ENCODE measurements at places on chromosomes 13 and 19.

DNA sequence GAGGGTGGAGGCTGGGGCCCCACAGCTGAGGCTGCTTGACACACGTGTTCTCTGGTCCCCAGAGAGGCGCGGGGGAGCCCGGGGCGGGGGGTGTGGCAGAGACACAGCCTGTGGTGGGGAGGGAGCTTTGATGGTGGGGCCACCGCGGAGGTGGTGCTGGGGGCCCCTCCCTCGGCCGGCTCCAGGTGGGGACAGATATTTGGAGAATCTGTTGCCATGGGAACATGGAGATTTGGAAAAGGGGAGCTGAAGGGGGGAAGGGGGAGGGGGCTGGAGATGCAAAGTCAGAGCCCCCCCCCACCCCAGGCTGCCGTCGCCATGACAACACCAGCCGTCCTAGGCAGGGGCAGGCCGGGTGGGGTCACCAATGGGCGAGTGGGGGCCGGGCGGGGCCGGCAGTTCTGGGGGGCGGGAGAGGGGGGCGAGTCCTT, 1.2 kb downstream of the PRKCG start:
- DNase-seq: no peak

- DNase-seq: no peak
These were observed 153.4 kb downstream of the DPF1 start for GRCh38 chr19:38070573-38070972.

- no peak for DNase-seq
These were observed 18.9 kb downstream of the MBNL2 start for GRCh38 chr13:97240788-97241734.

GRCh38 chr13:27005556-27005955, 166.1 kb downstream of the USP12 start:
- no peak for DNase-seq

DNA sequence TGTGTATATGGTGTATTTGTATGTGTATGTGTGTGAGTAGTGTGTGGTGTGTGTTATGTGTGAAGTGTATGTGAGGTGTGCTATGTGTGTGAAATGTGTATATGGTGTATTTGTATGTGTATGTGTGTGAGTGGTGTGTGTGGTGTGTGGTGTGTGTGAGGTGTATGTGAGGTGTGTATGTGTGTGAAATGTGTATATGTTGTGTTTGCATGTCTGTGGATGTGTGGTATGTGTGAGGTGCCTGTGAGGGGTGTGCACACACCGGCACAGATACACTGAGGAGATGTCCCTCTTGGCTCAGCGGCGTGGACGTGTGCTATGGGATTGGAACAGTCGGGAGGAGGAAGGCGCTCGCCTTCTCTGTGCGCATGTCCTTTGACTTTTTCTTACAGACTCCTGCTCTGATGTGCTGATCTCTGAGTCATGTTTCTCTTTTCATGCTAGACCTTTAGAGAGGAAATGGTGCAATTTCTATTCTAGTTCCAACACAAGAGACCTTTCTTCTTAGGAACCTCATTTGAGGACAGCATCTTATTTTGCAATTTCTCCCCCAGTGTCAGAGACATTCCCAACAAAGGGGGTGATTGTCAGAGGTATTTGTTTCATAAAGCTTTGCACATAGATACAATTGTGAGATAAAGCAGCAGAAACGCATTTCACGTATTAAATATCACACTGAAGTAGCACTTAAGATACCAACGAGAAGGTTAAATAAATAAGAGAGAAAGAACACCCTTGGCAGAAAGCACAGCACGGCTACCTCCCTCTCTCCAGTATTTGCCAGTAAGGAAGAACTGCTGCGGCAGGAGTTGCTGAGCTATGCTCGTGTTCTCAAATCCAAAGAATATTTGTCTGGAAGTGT, 11.3 kb upstream of the TNFRSF19 start:
- no peak for DNase-seq

DNA sequence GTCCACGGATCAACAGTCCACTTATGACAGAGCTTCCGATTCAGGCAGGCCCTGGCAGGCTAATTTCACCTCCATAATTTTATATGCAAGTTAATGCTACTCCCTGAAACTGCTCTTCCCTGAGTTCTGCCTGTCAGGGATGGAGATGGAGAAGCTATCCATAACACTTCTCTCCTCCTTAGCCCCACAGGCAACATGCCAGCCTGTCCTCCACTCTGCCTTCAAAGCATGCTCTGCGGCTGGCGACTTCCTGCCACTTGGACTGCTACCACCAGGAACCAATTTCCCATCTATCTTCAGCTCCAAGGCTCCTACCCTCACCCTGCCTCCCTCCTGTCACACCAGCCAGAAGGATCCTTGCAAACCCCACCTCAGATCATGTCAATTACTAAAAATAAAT, 35.4 kb downstream of the GSX1 start:
- DNase-seq: no peak

DNA sequence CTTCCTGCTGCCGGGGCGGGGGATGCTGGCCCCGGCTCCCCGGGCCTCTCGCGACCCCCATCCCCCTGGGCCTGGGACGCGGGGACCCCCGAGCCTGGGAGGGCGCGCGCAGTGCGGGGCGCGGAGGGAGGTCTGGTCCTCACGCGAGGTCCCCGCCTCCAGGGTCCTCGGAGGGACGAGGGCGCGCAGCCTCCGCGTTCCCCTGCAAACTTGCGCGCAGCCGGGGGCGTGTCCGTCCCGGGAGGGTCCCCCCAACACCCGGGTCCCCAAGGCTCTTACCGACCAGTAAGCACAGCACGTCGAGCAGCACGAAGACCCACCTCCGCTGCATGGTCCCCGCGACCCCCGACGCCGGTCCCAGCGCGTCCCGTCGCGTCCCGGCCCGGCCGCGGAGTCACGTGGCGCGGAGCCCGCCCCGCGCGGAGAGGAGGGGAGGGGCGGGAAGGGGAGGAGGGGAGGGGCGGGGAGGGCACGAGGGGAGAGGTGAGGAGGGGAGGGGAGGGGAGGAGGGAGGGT, at the start of gene PLPP2:
Gene PLPP2 (minus strand): TSS at position 398 of the 516 bp plus-strand sequence. CDS start 67 bp downstream, at position 331.
- DNase-seq: no peak

DNA sequence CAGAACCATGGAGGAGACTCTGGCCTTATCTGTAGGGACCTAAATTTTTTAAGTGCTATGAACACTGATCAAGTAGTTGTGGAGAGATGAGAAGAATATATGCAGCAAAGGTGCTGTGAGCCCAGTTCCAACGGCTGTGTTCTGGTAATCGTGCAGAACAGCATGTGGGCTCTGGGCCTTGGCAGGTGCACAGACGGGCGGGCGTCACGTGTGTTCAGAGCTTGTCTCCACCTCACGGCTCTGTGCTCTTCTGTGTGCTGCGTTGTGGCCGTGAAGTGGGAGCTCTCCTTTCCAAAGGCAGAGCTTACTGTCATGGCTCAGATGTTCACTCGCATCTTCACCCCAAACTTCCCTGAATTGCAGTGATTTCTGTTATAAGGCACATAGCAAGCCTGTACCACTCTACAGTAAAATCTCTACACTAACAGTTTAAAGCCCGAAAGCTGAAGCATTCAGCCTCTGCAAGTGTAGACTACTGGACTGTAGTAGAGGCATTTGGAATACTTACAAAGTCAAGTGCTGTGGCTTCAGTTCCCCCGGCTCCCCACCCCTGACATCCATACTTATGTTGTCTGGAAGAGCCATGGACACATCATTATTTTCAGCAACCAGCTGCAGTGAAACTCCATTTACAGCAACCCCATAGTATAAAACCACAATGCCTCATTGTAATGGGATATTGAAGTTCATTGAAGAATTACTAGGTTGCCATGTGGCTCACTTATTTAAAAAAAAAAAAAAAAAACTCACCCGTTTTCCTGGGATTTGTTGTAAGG, 27.5 kb upstream of the TEX29 start:
- no peak for DNase-seq

- no peak for DNase-seq
These were observed 200.4 kb downstream of the KLF12 start for GRCh38 chr13:73933795-73934194.

DNA sequence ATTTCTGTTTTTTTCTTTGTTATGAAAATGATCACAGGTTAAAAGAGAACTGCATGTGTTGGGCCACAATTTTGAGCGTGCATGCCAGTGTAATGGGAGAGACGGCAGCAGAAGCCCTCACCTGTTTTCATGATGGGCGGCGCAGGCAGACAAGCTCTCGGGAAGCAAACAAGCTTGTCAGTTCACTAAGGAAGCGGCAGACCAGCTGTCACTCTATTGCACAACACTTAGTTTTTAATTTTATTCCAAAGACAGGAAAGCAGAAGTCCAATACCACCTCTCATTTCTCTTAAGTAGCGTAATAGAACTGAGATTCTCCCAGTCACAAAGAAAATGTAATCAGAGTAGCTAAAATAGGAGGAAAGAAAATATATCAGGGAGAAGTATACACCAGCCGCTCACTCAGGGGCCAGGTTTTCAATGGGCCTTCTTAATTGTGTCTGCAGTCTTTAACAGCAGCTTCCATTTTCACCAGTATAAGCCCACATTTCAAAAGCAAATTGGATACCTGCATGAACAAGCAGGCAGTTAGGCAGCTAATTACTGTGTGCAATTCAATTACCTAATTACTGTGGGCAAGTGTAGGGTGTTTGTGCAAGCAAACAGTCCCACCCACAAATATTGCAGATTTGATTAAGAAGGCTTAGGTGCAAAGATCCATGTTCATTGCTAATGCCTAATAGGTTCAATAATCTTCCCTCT, 711.4 kb downstream of the DIAPH3 start:
- DNase-seq: no peak

DNA sequence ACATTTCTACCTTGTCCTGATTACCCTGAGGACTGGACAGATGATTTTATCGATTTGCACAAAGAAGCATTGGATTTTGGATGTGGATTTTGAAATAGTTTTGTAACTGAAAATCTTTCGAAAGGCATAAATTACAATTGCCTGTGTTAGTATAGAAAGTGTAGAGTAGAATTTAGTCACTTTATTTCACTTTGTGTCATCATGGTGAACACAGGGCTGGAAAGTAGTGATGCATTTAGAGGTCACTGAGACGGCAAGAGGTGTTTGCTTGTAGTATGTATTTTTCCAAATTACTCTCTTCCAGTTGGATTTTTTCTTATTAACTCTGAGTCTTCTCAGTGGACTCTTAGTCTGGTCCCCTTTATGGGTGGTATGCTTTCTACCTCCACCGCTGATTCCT, 326.0 kb downstream of the NALCN start:
- no peak for DNase-seq

- no peak for DNase-seq
These were observed 437 bp downstream of the SUCLA2 start for GRCh38 chr13:48000559-48001113.

DNA sequence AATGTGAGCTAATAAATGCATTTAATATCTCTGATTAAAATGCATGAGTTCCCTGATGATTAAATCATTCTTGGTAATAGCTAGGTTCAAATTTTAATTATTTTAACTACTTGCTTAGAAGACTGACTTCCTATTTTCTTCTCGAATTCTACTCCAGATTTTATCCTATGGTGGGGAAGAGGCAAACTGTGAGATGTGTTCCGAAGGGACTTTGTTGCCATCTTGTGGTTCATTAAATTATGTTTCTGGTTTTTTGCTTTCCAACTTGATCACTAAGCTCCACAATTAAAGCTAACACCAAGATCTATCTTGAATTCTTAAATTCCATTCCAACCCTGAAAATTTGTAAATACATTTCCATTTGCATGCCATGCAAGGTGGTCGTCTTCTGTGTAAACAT, 538.4 kb upstream of the PCDH20 start:
- no peak for DNase-seq

DNA sequence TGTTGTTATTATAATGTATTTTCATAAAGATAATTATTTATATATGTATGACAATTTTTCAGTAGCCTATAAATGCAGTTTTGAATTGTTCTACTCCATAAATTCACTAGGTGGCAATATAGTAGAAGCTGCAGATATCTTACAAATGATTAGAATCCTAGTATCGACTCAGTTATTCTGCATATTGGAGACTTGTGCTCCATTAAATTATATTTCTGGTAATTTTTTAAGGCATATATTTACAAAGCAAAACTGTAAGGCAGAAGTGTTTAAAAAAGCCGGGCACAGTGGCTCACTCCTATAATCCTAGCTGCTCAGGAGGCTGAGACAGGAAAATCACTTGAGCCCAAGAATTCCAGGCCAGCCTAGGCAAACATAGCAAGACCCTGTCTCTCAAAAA, 58.7 kb downstream of the DPY19L3 start:
- no peak for DNase-seq

DNA sequence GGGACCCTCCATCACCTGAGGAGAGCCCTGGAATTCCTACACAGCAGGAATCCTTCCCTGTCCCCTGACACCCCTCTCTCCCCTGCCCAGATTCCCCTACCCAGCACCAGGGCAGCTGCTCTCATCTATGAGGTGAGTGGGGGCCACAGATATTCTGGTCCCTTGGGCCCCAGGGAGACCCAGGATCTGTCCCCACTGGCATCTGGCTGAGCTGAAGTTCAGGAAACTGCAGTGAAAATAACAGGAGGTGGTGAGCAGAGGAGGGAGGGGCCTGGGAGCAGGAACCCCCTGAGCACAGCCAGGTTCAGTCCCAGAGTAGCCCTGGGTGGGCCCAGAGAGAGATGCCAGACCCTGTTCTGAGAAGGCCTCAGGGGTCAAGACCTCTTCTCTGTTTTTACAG, 10.1 kb downstream of the CEACAM21 start:
- DNase-seq: no peak

DNA sequence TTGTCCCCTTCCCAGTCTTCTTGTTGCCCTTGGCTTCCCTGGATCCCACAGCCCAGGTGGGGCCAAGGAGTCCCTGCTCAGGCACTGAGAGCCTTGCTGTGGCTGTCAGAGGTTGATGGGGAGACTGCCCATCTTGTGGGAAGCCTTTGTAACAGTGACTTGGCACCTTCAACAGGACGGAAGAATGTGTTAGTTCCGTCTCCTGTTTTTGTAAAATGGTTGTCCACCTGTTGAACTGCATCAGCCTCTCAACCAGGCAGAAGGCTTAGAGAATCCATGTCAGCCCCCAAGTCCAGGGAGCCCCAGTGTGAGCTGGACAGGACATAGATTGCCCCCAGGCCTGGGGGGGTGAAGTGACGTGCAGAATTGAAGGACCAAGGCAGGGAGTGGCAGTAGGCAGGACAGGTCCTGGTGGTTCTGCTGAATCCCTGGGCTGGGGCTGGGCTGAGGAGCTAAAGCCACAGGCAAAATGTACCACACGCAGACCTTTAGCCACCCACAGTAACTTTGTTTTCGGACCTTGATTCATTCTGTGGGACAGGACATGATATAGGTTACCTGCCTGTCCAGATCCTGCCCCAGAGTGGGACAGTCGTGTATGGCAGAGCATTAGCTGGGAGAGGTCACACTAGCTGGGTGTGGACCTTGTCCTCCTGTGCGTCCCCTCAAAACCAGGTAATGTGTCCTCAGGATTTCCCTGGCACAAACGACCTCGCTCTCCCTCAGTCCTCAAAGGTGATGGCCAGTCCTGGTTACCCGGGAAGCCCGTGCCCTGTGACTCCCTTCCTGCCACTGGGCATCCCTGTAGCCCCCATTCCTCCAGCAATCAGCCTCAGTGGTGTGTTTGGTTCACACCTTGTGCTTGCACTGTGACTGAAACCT, 47.0 kb downstream of the GATAD2A start:
- no peak for DNase-seq

Data from stimulated activated CD8-positive, alpha-beta memory T cell treated with anti-CD3 and anti-CD28 coated beads, Interleukin-7, amount 100 ng/mL, for 1 hour (primary cell).